Dermis microvascular lymphatic vessel endothelial cell (primary cell): ENCODE measurements at places on chromosomes 5 and 9. TPM values are rescaled to one million over a fixed set of nuclear protein-coding genes. Genes with fewer than 3 reads are reported as not detected.

Gene APBB3
- total RNA-seq, result 3.3 and 6.6 TPM in 2 replicates

Gene C5orf52
- not detected in 2 replicates for total RNA-seq

Gene LEAP2
- total RNA-seq, result 0.13 TPM in 2 replicates

Gene GZMA
- total RNA-seq, result 0.13 TPM in 2 replicates

Gene COL15A1
- total RNA-seq, result 2.0 and 2.8 TPM in 2 replicates

Gene RIOK2
- 14.3 and 14.8 TPM in 2 replicates for total RNA-seq

Gene PNPLA7
- total RNA-seq, result 0.39 and 1.1 TPM in 2 replicates
